Activated naive CD4-positive, alpha-beta T cell treated with anti-CD3 and anti-CD28 coated beads, Interleukin-2, amount 10 ng/mL, durations not matched to agents 7 days and 5 days (primary cell): ENCODE measurements at places on chromosomes 1 and 21.

DNA sequence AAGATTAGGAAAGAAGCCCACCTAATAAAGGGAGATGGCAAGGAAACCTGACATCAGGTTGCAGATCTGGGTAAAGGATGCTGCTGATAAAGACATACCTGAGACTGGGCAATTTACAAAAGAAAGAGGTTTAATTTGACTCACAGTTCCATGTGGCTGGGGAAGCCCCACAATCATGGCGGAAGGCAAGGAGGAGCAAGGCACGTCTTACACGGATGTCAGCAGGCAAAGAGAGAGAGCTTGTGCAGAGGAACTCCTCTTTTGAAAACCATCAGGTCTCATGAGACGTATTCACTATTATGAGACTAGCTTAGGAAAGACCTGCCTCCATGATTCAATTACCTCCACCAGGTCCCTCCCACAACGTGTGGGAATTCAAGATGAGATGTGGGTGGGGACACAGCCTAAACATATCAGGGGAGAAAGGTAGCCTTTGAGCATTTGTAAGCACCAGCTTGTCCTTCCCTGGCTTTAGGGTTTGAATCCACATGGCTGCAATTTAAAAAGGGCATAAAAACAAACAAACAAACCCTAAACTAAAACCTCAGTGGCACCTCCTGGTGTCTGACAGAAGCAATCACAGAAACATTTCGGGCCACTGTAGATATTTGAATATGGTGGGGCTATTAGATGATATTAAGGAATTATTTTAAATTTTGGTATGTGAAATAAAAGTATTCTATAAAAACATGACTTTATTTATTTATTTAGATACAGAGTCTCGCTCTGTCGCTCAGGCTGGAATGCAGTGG, 33.1 kb downstream of the SLC2A7 start:
- no peak for DNase-seq

DNA sequence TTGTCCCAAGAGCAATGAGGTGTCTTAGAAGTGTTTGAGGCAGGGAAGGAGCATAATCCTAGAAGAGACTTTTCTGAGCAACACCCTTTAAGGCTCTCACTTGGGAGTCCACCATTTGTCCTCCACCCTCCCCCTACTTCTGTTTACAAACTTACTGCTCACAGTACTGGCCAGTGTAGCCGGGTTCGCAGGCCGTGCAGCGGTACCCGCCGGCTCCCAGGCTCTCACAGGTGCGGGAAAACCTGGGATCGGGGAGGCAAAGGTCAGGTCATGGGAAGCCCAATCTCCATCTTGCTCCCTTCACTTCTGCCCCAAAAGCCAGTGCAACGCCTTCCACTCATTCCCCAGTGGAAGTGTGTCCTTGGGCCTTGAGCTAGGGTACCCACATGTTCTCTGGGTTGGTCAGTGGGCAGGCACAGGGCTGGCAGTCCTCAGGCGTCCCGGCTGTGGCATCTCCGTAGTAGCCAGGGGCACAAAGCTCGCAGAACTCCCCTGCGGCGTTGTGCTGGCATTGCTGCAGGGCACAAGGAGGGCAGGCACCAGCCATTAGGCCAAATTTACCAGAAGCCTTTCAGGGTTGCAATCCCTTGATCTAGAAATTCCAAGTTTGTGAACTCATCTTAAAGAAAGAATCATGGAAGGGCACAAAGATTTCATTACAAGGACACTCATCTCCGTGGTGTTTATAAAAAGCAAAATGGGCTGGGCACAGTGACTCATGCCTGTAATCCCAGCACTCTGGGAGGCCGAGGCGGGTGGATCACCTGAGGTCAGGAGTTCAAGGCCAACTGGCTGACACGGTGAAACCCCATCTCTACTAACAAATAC, 49.8 kb downstream of the LDLRAD2 start:
- no peak for DNase-seq

DNA sequence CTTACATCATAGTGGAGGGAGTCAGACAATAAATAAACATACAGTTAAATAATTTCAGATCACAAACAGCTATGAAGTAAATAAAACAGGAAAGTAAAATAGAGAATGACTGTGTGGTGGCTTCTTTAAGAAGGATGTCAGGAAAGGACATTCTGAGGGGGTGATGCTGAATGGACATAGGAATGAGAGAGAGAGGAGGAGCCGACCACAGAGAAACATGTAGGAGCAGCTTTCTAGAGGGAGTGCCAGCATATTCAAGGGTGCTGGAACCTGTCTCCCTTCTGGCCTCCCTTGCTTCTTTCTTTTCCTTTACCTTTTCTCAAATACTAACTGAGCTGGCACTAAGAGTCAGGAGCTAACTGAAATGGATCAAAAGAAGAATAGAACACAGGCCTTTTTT, 20.5 kb upstream of the BCL10 start:
- DNase-seq = no peak

- no peak for DNase-seq
These were observed at the start of gene MAP3K7CL for GRCh38 chr21:29130270-29130969. Gene MAP3K7CL (plus strand): TSS chr21:29130644. CDS start chr21:29133345, 2,701 bp downstream.

GRCh38 chr1:46723901-46724300, 5.0 kb upstream of the EFCAB14 start:
- DNase-seq = no peak

DNA sequence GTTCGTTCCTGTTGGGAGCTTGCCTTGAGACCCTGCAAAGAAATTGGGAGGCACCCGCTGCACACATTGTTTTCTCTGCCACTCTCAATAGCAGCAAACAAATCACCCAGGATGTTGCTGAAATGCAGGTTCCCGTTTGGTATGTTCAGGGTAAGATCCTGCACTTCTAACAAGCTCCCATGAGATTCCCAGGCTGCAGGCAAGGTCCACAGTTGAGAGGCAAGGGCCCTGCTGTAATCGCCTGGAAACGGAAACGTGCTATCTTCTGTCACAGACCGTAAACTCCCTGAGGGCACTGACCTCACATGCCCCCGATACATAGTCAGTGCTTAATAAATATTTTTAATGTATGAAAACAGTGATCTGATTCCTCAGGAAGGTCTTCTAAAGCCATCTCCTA, 37.8 kb downstream of the XCL1 start:
- no peak for DNase-seq

- DNase-seq = no peak
These were observed 15.1 kb upstream of the PCP4 start for GRCh38 chr21:39852021-39852721.

GRCh38 chr1:189637041-189637440, 840.6 kb downstream of the BRINP3 start:
- DNase-seq = no peak

- peak; percentile 66 for DNase-seq
These were observed 272.9 kb upstream of the C1orf174 start for GRCh38 chr1:4172644-4173599.

GRCh38 chr1:81329041-81329440, 471.7 kb upstream of the ADGRL2 start:
- DNase-seq = no peak

DNA sequence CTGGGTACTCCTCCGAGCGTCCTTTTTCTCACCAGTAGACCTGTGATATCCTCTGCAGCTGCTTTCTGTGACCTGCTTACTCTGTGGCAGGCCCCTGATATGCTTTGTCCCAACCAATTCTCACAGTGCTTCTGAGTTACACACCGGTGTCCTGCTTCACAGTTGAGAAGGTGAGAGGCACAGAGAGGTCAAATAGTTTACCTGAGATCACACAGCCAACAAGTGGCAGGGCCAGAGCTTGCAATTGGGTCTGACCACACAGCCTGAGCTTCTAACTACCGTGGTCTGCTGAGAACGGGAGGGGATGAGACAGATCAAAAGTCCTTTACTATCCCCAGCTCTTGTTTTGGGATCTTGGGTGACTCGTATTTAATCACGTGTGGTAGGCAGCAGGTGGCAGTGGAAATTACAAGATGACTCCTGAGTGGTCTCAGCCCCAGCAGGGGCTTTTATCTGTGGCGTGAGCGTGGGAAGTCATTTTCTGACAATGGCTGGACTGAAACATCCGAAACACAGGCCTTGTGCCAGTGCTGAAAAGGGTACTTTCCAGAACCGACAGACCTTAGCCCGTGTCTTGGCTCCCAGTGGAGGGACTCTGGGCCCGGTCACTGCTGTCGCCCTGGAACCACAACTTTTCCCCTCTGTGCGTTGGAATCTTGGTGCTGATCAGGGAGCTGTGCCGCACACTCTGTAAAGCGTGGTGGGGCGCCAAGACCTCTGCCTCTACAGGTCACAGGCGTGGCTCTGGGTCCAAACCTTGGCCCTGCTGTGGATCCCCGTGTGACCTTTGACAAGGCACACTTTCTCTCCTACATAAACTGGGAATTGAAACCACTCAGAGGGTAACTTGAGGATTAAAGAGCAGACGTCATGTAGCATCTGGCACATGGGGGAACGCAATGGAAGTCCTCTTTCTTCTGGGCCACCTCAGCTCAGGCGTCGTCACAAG, 11.9 kb downstream of the THEMIS2 start:
- DNase-seq = no peak

DNA sequence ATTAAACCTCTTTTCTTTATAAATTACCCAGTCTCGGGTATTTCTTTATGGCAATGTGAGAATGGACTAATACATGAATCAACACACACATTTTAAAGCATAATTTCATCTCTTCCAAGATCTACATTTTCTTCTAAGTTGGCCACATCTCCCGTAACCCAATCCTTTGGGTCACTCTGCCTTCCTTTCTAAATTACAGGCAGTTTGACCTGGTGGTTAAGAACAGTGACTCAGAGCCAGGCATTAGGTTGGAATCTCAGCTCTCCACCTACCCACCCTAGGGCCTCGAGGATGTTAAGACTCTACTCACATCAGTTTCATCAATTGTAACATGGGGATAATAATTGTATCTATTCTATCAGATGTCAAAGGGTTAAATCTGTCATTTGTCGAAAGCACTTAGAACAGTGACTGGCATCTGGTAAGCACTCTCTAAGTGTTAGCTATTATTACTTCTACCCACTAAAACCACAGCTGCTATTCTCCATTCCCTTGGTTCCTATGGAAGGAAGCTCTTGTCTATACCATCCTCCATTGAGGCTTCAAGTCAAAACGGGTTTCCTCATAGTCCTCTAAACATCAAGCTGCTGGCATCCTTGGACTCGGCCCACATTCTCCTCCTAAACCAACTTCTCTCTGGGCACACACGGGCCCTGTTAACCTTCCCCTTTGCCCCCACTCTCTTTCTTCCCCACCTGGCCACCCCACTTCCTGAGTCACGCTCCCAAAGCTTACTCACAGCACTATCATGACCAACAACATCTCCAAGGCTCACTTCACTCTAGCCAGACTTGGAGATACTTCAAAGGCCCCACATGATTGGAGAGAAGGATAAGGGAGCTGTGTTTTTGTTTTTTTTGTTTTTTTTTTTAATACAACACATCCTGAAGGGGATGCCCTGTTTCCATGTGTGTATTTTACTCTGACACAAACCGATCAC, 116.9 kb downstream of the TGFBR3 start:
- no peak for DNase-seq

DNA sequence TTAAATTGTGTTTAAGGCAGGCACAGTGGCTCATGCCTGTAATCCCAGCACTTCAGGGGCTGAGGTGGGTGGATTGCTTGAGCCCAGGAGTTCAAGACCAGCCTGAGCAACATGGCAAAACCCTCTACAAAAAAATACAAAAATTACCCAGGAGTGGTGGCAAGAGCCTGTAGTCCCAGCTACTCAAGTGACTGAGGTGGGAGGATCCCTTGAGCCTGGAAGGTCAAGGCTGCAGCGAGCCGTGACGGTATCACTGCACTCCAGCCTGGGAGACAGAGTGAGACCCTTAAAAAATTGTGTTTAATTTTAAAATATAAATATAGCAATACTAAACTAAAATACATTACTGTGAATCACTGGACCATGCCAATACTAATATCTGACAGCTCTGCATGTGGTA, 42.8 kb downstream of the SORT1 start:
- no peak for DNase-seq

DNA sequence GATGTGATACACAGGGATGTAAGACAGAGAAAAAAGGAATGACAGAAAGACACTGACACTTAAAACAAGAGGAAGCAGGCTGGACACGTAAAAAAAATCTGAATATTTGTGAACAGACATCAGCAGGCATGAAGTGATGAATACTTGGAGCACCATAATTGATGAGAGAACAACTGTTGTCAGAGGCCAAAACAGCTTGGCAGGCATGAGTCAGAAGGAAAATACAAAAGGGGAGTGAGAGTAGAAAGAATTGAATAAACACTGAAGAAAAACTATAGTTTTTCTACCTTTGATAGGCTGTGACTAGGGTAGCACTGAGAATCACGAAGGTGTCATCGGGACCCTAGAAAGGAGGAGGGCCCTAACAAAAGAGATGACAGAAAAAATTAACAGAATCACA, 21.6 kb upstream of the GUCA2A start:
- DNase-seq = no peak

DNA sequence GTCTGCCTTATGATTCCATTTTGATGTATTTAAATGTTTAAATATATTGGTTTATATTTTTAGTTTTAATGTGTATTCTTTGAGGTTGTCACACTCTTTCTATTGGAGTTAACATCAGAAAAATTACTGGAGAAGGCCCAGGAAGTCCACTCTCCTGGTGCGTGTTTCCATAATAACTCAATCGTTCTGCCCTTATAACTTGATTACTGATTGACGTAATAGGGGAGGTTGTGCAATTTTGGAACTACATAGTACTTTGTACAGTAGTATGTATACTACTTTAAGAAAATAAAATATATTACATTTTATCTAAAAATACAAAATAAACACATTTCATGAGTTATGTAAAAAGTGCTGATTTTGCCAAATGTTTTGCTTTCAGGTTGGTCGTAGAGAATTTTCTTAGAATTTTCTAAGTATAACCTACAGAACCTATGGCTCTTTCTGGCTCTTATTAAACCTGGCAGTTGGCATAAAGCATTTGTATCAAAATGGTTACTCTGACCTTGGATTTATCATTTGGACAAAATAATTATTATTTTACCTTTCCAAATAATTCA, 5.7 kb downstream of the PLA2G4A start:
- DNase-seq = no peak

- peak; percentile 45 for DNase-seq
These were observed 638 bp upstream of the TUFT1 start for GRCh38 chr1:151539321-151540020.

- DNase-seq = no peak
These were observed 259.0 kb downstream of the NEGR1 start for GRCh38 chr1:72023063-72023930.

GRCh38 chr1:92346866-92347640, 48.2 kb downstream of the RPAP2 start:
- no peak for DNase-seq

GRCh38 chr21:42010507-42011495, 641 bp upstream of the ZBTB21 start:
- DNase-seq = peak; percentile 53
